NT2/D1 (cell line): ENCODE measurements at places on chromosomes 1 and 21.

DNA sequence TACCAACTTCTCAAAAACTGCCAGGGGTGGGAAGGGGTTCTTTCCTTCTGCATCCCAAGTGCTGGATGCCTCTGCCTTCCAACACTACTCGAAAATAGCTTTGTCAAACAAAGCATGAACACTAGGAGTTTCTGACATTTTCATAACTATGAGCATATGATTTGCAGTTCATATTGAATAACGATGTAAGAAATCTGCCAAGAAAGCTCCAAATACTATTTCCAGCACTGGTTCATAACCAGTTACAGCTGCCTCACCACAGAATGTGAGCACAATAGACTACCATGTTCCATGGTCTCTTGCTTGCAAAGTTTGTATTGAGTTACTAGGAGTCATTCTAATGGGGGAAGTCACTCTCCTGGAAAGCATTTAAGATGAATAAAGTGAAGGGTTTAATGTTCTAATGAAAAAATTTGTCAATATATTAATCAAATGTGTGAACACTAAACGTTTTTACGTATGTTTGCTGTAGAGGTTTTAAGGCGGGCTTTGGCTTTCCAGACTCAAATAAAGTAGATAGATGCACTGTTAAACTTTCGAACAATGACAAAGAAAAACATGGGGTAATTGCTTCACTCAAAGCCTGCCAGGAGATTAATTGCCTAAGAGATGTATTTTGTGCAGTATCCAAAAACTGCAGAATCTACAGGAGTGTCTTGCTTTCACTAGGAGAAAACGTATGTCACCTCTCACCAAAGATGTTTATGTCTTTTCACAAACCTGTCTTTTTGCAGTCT is 78.6 kb upstream of the UBE2U start:
- no peak for DNase-seq

GRCh38 chr21:32727687-32728455 is at the start of gene SYNJ1:
Gene SYNJ1 (minus strand): TSS chr21:32728013. CDS start chr21:32726895, 1,118 bp downstream.
- peak; percentile 95 for DNase-seq

- no peak for DNase-seq
These were observed 356.6 kb downstream of the SETD4 start for GRCh38 chr21:35703704-35704103.

DNA sequence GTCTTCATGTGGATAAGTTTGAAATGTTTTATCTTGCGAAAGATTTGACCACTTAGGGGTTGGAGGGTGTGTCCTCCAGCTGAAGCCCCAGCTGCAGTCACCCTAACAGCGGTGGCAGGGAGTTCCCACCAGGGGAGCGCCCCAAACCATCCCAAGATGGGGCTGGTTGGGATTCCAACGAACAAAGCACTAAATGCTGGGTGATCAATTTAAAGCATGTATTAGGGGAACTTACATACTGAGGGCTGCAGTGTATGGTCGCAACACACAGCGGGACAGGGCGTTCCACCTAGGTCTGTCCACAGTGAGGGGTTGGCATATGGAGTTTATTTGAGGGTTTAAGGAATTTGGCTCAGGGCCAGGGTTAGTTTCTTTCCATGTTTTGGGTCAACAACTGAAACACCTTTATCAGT is 26.3 kb downstream of the SLC37A1 start:
- DNase-seq: peak; percentile 59

GRCh38 chr1:27044613-27045151 is 32.0 kb upstream of the TENT5B start:
- DNase-seq: peak; percentile 88

DNA sequence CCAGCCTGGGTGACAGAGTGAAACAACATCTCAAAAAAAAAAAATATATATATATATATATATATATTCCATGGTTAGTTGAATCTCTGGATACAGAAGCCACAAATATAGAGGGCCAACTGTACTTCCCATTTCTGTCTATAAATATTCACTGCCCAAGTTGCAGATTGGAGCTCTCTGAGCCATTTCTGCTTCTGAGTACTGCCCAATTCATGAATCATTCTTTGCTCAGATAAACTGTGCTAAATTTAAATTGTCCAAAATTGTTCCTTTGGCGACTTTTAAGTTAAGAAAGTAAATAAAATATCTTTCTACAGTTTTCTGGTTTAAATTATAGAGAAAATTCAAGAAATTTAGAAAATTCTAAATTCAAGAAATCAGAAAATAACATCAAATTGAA is 23.2 kb upstream of the C1orf146 start:
- DNase-seq: no peak

- DNase-seq: no peak
These were observed 27.8 kb downstream of the DMAP1 start for GRCh38 chr1:44240802-44241671.

- no peak for DNase-seq
These were observed 108.9 kb upstream of the ADAR start for GRCh38 chr1:154716614-154717527.

DNA sequence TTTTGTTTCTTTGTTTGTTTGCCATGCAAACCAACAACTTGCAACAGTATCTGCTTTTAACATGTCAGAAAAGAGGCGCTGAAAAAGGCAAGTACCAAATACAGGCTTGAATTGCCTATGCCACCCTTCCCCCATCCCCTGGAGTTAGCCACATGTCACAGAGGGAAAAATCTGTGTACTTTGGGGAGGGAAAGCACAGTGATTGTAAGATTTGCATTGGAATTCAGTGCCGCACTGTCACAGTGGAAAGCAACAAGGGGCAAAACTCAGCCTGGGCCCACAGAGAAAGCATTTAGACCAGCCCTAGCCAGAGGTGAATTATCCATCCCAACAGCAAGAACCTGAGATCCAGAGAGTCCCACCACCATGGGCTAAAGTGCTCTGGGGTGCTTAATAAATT is 52.4 kb upstream of the ACADM start:
- DNase-seq: peak; percentile 27

- no peak for DNase-seq
These were observed 8.7 kb downstream of the SDHB start for GRCh38 chr1:17045150-17045549.

DNA sequence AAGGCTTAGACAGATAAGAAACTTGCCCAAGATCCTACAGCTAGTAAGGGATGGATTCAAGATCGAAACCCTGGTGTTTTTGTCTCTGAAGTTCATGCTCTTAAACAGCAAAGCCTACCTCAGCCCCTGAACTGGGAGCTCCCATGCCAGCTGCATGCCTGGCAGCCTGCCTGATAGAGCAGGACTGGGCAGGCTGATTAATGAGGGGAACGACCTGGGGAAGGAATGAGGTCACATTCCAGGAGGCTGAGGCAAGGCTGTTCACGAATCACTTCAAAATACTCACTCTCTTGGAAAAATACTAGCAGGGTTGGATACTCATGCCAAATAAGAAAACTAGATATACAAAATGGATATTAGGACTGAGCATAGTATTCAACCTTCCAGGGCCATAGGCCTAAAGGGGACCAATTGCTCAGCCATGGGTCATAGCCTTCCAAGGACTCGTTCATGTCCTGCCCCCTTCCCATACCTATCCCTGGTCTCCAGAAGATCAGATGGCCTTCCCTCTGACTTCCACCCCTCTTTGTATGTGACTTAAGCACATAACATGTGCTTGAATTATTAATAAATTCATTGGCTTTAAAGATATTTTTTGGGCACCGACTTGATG is 15.6 kb upstream of the TACSTD2 start:
- no peak for DNase-seq

DNA sequence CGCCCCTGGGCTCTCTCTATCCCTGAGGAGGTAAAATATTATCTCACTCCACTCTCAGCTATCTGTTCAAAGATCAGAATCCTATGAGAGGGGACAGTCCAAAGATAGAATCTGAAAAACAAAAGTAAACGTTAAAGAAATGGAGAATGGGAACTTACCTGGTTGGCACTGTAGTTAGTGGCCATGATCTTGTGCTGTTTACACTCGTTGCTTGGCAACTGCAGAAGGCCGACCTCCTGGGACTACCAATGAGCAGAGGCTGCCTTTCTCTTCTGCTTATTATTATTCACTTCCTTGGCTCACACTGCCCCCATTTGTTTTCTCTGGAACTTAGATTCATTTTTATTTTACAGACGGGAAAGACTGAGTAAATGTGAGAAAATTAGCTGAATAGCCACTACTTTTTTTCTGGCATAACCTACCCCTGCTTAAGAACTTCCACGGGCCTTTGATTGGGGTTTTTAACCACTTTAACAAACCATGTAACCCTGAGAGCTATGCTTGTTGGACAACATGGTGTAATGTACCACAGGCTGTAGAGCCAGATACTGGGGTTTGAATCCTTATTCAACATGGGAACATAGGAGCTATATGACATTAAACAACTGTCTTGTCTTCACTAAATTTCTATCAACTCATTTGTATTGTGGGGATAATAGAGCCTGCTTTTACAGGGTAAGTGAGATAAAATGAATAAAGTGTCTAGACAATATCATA is at the start of gene CFAP126:
Gene CFAP126 (minus strand): TSS at position 193 of the 717 bp plus-strand sequence. CDS start 8 bp downstream, at position 185.
- peak; percentile 64 for DNase-seq

DNA sequence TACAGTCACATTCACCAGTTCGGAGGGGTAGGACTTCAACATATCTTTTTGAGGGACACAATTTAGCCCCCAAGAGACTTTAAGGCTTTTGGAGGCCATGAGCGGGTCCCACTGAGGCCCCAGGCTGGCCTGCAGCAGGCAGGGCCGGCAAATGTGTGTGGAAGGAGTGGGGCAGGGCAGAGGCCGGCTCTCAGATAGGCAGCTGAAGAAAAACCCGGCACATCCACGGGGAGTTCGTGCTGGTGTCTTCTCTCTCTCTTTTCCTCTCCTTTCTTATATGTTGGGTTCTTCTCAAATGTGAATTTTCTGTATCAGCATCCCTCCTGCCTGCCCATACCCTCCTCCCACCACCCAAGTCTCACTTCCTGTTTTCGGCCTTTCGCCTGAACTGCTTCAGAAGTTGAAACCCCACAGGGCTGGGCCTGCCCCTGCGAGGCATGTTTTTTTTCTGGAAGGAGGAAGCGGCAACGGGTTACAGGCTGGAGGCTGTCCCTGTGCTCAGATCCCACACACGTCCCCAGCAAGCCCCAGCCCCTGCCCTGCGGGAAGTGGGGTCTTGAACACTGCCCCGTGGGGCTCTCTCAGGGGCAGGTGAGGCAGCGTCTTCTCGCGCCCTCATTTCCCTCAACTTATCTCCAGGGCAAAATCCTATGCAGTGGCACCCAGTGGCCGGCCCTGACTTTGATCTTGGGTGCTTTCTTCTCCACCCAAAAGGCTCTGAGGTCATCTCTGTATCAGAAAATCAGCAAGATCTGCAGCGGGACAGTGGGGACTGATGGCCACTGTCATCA is 9.7 kb upstream of the UMODL1 start:
- DNase-seq: no peak

- DNase-seq: no peak
These were observed 58.5 kb upstream of the IVNS1ABP start for GRCh38 chr1:185375583-185375982.

GRCh38 chr1:202713110-202713509 is 2.9 kb upstream of the SYT2 start:
- no peak for DNase-seq

DNA sequence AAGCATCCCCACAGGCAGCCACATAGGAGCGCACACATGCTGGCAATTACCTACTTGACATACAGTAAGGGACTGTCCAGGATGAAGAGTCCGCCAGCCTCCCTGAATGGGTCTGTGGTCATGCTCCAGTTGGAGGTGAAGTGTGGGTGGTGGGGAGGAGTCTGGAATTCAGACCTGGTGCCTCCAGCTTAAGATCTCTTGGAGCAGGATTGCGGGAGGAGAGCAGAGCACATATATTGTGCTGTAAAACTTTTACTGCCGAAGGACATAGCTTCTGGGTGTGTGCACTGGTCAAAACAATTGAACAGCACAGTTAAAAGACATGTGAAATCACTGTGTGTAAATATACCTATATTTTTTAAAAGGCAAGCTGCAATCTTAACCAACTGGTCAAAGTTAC is 17.9 kb downstream of the STK40 start:
- DNase-seq: no peak

- no peak for DNase-seq
These were observed 69.7 kb downstream of the ADSS2 start for GRCh38 chr1:244381878-244382565.
